ENCODE measurements at places on chromosomes 4 and X. TPM values are rescaled to one million over a fixed set of nuclear protein-coding genes. Genes with fewer than 3 reads are reported as not detected.
A peak's percentile ranks its signal among the peaks of the same experiment; 100 is the strongest.

POU3F4 gene
- not detected for total RNA-seq

XK gene
- not detected for total RNA-seq

SMR3B gene
- not detected for total RNA-seq

MAP7D3 gene
- not detected for total RNA-seq

CDKL2 gene
- total RNA-seq: not detected

CLGN gene
- 17.0 TPM for total RNA-seq

DNA sequence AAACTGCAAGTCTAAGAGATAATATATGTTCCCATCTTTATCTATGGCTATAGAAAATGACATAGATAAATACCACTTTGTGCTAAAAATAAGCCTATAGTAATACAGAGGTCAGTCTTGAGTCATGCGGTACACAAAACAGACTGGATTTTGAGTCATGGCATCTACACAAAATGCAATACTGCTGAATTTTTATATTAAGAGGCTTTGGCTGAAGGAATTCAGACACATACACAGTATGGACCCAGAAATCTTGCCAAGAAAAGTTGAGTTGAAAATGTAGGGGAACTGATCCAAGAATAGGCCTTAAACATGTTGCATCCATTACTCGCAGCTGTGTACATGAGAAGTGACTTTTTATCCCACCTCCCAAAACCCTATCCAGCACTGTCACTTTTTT, 184.4 kb downstream of the TENM3 start:
- H3K27ac ChIP-seq: no peak overlapping the region
- no peaks in the 10 kb centered on the region for H3K27me3 ChIP-seq
- no peaks in the 10 kb centered on the region for H3K36me3 ChIP-seq
- no peak overlapping the region for H3K4me3 ChIP-seq
- H3K4me1 ChIP-seq: no peaks in the 10 kb centered on the region

DNA sequence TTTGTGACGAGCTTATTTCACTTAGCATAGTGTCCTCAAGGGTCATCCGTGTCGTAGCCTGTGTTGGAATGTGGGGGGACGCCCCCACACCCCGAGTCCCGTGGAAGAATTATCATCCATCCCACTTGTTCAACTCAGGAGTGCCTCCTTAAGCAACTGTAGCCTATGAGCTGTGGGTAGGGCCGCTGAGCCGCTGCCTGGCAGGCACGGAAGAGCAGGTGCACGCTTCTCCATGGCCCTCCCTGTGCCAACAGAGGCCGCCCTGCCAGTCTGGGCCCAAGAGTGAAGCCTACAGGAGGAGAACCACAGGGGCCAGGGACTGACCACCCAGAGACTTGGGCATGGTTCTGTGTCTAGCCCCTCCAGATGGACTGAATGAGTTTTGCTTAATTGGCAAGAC, 2.3 kb upstream of the RGS12 start:
- H3K27ac ChIP-seq: no peak overlapping the region
- no peak overlapping the region for H3K4me3 ChIP-seq
- DNase-seq: no peak
- H3K27me3 ChIP-seq: no peaks in the 10 kb centered on the region
- peaks cover 71% of the 10 kb centered on the region for H3K4me1 ChIP-seq

- DNase-seq: no peak
- H3K4me3 ChIP-seq: no peak overlapping the region
- no peak overlapping the region for H3K27ac ChIP-seq
- no peaks in the 10 kb centered on the region for H3K27me3 ChIP-seq
Measured at GRCh38 chr4:32551943-32552342, 1831.8 kb downstream of the PCDH7 start.

DNA sequence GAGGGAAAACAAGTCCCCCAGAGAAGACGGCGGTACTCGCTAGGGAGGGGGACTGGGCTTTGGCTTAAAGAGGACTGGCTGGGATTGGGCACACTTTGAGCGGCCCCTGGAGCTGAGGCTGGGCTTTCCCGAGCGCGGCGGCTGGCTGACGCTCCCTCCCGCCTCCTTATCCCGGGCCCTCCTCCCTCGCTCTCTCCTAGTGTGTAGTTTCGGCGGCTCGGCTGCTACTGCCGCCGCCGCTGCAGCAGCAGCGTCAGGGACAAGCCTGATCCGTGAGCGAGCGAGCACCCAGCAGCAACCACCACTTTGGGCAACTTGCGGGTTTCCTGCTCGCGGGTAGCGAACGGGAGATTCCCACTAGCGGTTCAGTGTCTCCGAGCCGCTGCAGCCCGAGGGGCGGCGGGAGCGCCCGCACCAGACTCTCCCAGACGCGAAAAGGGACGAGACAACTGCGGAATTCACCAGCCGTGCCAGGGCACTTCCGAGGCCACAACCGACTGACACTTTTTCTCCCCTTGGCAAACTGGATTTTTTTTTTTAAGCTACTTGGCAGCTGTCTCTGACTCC, 632 bp upstream of the PCDH7 start:
- DNase-seq: no peak
- no peak overlapping the region for H3K4me3 ChIP-seq
- H3K27ac ChIP-seq: no peak overlapping the region
- H3K36me3 ChIP-seq: no peaks in the 10 kb centered on the region
- peaks cover 9% of the 10 kb centered on the region for H3K4me1 ChIP-seq
- H3K27me3 ChIP-seq: peaks cover 34% of the 10 kb centered on the region

DNA sequence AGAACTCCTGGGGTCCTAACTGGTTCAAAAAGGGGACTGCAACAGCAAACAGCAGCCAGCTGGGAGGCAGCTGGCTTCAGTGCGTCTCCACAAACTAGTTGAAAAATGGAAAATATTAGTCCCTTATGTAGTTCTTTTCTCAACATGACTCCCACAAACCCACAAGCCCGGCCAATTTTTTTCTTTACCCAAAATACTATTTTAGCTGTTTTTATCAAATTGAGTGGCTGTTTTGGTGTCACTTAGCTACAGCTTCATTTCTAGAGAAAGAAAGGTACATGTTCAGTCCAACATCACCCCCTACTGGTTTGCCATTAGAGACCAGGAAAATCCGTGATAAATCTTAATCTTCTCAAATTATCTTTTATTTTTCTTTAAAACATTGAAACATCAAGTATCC, 97.2 kb downstream of the GUCY2F start:
- no peaks in the 10 kb centered on the region for H3K4me1 ChIP-seq
- no peaks in the 10 kb centered on the region for H3K27me3 ChIP-seq
- H3K36me3 ChIP-seq: no peaks in the 10 kb centered on the region
- H3K4me3 ChIP-seq: no peak overlapping the region
- DNase-seq: no peak

DNA sequence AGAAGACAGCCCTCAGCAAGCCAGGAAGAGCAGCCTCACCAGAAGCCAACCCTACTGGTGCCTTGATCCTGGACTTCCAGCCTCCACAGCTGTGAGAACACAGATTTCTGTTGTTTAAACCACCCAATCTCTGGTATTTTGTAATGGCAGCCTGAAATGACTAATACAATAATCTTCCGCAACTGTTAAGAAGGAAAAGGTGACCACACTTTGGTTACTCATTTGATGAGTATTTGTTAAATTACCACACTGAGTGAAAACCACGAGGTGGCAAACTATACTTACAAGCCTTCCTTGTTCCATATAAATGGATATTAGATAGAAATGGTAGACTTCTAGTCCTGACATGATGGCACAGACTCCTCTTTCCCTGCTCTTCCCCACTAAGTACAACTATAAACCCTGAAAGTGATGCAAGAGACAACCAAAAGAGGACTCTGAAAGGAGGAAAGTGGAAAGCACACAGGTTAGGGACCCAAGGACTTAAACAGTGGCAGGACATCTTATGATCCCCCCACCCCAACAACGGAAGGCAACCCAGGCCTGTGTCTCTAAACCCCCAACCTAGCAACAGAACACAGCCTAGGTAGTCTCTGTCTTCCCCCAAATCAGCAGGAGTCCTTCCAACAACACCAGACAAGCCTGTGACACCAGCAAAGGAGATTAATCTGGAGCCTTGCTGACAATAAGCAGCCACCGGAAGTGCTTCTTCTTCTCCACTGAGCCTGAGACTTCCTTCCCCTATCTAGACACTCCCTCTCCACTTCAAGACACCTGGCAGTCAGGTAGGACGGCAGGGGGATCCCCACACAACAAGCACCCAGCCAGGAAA, 12.3 kb downstream of the ZNF182 start:
- H3K27me3 ChIP-seq: no peaks in the 10 kb centered on the region
- H3K27ac ChIP-seq: no peak overlapping the region
- DNase-seq: no peak
- no peak overlapping the region for H3K4me3 ChIP-seq
- H3K4me1 ChIP-seq: no peaks in the 10 kb centered on the region
- 0 out of 3 replicates have a peak, but pooled peaks cover 7% of the 10 kb centered on the region for H3K36me3 ChIP-seq

DNA sequence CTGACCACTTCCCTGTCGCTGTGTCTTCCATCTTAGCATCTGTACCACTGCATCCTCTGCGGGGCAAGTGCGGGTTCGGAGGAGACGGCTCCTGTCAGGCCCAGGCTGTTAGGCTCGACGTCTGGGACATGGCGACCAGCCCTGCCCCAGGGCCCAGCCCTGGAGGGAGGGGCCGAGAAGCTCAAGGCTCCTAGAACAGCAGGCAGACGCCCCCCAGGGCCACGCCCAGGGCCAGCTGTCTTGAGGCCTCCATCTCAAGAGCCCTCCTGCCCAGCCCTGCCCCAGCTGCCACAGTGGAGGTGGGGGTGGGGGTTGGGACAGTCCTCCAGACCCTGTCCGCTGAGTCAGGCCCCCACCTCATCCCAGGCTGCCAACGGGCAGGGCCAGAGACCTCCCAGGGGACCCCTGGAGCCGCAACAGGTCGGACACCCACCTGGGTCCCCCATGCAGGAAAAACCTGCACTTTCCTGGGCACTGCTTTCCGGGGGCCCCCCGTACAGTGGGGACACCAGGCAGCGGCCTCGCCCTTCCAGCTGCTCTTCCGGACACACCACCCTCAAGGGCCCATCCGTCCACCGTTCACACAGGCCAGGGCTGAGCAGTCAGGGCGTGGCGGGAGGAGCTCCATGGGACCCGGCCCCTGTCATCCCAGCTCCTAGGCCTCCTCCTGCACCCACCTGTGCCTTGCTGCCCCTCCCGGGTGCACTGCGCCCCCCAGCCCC, 83.1 kb downstream of the FAM53A start:
- no peak overlapping the region for H3K27ac ChIP-seq
- no peak overlapping the region for H3K4me3 ChIP-seq
- H3K36me3 ChIP-seq: no peaks in the 10 kb centered on the region
- no peak for DNase-seq

GRCh38 chr4:153204728-153205648, 745 bp downstream of the TRIM2 start:
- H3K27me3 ChIP-seq: peaks cover 16% of the 10 kb centered on the region
- DNase-seq: peak; percentile 45
- H3K4me1 ChIP-seq: peaks cover 41% of the 10 kb centered on the region
- no peaks in the 10 kb centered on the region for H3K36me3 ChIP-seq
- no peak overlapping the region for H3K27ac ChIP-seq

DNA sequence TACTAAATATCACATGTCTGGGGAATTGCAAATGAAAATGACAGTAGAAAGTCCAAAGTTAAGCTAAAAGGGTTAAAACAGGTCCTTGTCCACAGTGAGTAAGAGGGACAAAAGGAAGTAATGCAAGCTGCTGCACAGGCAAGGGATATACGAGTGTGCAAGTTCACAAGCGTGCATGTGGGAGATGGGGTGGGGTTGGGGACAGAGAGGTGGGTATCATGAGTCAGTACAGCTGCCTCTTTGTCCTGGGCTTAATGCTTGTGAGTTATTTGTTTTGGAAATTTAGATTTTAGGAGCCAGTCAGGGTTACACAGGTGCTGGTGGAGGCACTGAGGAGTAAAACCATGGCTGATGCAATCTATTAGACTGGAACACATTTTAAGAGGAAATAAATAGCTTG, 3.3 kb upstream of the GPRASP2 start:
- H3K4me3 ChIP-seq: no peak overlapping the region
- no peak overlapping the region for H3K27ac ChIP-seq
- no peaks in the 10 kb centered on the region for H3K4me1 ChIP-seq
- H3K27me3 ChIP-seq: no peaks in the 10 kb centered on the region

GRCh38 chr4:54861201-54861600, 203.4 kb downstream of the KIT start:
- no peak overlapping the region for H3K27ac ChIP-seq
- no peaks in the 10 kb centered on the region for H3K27me3 ChIP-seq
- no peak for DNase-seq

DNA sequence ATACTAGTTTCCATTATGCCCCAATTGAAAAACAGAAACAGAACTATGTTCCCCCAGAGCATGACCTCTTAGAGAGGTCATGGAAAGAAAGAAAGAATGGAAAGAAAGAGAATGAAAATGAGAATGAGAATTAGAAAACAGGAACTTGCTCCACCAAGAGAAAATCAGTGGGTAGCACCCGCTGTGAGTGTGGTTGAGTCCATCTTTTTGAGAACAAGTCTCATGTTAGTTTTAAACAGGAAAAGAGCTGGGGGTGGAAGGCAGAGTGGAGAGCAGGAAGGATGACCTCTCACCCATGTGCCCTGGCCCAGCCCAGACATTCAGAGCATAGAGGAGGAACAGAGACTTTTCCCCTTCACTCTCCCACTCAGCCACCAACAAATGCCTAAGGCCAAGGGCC, 4.9 kb downstream of the GSX2 start:
- DNase-seq: no peak
- H3K27me3 ChIP-seq: peaks cover 60% of the 10 kb centered on the region
- H3K27ac ChIP-seq: no peak overlapping the region
- H3K4me1 ChIP-seq: peaks cover 19% of the 10 kb centered on the region

- peaks cover 3% of the 10 kb centered on the region for H3K27me3 ChIP-seq
- DNase-seq: no peak
- peaks cover 31% of the 10 kb centered on the region for H3K4me1 ChIP-seq
- no peaks in the 10 kb centered on the region for H3K36me3 ChIP-seq
Measured at GRCh38 chr4:26116057-26116456, 202.0 kb downstream of the SMIM20 start.

GRCh38 chr4:137238456-137239162, 293.7 kb downstream of the PCDH18 start:
- no peaks in the 10 kb centered on the region for H3K27me3 ChIP-seq
- no peak overlapping the region for H3K27ac ChIP-seq
- no peaks in the 10 kb centered on the region for H3K4me1 ChIP-seq
- H3K36me3 ChIP-seq: no peaks in the 10 kb centered on the region
- no peak overlapping the region for H3K4me3 ChIP-seq
- DNase-seq: no peak

GRCh38 chr4:95209927-95210326, 338.8 kb downstream of the UNC5C start:
- no peak overlapping the region for H3K27ac ChIP-seq
- no peaks in the 10 kb centered on the region for H3K36me3 ChIP-seq
- no peaks in the 10 kb centered on the region for H3K4me1 ChIP-seq

DNA sequence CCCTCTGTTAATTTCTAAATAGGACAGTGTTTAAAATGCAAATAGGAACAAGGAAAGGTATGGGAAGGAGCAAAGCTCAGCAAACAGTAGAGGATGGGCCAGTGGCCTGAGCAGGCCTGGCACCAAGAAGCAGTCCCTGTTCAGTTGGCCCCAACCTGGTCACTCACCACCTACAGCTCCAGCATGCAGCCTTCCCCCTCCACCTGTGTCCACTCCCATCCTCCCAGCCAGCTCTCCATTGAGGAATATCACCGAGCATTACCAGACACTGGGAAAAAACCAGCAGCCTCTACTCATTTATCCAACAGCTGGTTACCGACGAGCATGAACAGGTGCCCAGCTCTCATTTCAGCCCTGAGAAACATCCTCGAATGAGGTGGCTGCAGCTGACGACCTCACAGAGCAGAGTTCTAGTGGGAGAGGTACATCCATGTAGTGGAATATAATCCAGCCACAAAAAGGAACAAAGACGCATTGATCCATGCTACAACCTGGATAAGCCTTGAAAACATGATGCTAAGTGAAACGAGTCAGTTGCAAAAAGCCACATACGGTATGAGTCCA, 25.6 kb downstream of the CD99L2 start:
- no peak for DNase-seq
- no peaks in the 10 kb centered on the region for H3K4me1 ChIP-seq
- no peak overlapping the region for H3K4me3 ChIP-seq
- no peak overlapping the region for H3K27ac ChIP-seq
- no peaks in the 10 kb centered on the region for H3K36me3 ChIP-seq
